ENCODE measurements at places on chromosomes 7 and 10.

- DNase-seq, result no peak
Measured at GRCh38 chr7:67698354-67698753, 701.7 kb downstream of the TYW1 start.

DNA sequence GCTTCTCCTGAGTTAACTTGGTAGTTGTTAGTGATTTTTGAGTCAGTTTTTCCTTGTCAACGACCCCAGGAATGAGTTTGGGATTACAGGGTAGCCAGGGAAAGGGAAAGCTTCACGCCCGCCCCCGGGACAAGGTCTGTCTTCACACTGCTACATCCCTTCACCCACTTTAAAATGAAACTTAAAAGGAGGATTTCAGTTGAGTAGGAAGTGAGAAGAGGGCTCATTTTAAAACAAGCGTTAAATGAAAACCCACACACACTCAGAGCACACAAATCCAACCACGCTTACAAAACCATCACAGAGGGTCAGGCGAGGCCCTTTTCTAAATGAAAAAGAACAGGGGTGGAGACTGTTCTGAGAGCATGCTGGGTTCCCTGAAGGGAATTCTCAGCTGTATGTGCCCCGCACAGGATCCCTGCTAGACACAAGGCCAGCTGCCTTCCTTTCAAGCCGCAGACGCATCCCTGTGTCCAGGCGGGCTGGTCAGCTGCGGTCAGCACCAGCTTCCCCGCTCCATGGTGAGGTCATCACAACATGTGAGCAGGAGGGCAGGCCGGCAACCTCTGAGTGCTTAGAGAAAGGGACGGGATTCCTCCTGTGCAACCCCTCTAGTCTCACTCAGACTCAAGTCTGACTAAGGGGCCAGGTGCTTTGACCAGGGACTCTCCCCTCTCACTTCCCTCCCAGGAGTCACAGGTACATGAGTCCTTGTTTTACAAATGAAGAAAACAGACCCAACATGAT, 111.8 kb downstream of the EGFR start:
- DNase-seq, result peak; percentile 96

DNA sequence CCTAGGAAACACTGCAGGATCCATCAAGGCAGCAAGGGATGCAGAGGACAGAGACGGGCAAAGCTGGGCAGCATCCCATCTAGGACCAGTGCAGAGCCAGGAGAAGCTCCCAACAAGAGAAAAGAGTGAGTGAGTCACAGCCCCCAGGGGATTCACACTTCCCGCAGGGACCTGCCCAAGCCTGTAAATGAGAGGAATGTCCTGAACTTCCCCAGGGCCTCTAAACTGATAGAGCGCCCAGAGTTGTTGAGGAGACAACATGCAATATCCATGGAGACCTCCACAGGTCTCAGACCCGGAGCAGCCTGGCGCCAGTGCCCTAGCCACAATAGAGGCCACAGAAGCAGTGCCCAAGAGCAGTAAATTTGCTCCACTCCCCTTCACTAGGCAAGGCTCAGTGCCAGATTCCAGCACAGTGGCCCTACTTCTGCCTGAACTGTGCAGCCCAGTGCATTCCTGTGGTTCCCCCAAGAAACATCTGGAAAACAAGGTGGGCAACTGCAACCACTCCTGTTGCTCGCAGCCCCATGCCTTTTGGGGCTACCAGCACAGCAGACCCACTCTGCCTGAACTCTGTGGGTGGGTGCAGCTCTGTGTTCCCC, 567.5 kb downstream of the POM121L12 start:
- no peak for DNase-seq

DNA sequence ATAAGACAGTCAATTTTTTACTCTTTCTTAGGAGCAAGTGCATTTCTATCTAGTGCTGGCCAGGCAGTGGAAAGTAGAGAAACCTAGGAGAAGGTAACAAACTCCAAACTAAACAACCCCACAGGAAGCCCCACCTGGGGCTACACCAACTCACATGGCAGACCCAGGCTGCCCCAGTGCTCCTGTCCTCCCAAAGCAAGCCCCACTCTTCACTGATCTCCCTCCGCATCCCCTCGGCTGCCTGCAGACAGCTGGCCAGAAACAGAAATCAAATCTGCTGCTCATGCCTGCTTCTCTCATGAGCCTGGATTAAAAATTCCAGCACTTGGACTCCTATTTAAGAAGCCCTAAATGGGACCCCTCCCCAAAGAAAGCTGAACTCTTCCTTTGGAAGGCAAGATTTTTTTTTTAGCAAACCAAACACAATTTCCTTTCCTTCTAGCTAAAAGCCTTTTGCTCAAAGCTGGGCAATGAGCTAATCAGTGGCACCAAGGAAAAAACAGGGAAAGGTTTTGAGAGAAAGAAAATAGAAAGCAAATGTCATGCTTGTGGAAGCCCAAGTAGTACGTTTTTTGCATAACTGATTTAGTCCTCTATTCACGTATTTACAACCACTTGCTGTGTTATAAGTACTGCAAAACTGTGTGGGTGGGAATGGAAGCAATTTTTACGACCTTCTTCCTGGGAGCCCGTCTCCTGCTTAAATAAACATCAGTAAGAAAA, 10.8 kb downstream of the PDE1C start:
- peak; percentile 33 for DNase-seq

DNA sequence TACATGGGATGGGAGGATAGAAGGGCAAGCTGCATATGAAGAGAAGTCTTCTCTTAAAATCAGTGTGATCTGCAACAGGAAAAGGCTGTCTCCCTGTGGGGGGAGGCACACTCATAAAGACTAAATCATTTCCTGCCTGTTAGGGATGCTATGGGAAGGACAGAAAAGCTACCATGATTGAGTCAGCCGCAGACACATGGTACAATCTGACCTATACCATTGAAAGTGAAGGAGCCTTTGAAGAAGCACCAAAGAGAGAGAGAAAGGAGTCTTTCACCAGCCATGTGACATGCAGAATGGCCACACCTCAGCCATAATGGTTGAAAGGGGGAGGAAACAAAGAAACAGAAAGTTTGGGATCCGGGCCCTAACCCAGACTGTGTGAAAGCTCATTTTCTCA, 29.1 kb downstream of the NUDCD3 start:
- peak; percentile 92 for DNase-seq

DNA sequence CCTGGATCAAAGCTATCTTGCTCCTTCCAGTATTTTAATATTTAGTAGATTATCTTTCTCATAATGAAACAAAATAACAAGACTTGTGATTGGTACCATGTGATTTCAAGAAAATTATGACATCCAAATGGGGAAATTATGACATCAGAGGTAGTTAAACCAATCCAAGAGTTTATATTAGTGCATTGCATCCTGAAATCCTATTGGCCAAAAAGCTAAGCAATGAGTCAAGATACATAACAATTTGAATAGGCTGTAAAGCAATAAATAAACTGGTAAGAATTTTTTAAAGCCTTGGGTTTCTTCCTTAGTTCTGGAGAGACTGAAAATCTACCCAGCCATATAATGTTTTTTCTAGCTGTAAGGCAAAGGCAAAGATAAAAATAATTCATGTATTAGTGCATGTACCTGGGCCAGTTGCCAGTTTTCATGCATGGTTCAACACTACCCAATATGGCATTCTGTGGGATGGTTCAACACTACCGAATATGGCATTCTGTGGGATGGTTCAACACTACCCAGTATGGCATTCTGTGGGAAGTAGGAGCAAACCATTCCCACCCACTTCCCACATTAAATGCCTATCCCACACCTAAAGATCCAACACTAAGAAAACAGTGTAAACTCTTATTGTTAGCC, at the start of gene RNF148:
Gene RNF148 (minus strand): TSS at position 51 of the 639 bp plus-strand sequence. CDS start 172 bp downstream, outside the sequence.
- no peak for DNase-seq

DNA sequence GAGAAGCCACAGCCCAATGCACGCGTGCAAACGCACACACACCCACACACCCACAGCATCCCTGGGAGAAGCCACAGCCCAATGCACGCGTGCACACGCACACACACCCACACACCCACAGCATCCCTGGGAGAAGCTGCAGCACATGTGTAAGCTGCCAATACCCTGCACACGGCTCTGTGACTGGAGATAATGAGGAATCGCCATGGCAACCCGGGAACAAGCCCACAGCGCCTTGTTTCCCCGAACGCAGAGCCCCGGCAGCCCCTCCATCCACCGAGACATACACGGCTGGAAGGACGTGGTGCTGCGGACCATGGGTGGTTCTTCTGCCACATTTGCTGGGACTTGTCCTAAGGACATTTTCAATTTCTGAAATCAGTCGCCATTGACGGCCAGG, 221.3 kb downstream of the PTPRN2 start:
- DNase-seq, result no peak

DNA sequence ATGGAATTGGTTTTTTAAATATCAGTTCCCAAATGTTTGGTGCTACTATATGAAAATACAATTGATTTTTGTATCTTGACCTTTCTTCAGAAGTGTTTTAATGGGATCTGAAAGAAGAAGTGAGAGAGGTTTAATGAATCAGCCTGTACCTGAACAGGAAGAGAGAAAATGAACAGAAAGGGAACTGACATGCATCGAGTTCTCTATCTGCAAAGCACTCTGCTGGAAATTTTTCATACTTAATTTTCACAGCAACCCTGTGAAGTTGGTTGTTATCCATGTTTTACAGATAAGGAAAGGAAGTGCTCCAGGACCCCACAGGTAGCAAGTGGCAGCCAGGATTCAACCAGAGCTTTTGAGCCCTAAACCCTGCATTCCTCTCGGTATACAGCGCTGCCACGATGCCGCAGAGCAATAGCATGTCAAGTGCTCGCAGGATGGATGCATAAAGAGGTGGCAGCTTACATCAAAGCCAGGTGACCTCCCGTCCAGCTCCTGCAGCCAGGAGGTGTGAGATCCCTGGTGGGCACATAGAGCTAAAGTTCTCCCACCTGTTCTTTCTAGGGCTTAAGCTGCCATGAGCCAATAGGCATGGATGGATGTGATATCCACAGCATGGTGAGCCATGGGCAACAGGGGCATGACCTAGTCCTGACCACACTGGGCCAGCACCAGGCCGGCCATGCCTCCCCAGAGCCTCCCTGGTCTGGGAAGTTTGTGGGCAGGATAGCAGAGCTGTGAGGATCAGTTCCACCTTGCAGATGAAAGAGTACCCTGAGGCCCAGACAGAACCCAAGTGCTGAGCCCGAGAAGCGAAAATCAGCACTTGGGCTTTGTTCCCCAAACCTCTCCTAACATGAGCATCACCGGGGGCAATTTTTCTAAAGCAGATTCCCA, 57.2 kb downstream of the CALML3 start:
- DNase-seq, result no peak

DNA sequence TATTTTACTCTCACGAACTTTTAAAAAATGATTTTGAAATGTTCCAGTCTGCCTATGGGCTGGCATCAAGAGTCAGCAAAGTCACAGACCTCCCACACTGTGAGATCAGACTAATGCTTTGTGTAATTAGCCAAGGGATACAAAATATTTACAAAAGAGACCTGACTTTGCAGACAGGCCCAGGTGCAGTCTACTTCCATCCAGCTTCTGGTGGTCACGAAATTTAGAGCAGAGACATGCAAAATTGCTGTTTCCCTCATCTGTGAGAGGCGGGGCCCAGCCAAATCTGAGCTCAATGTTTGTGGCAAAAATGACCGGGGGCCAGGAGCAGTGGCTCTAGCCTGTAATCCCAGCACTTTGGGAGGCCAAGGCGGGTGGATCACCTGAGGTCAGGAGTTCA, 82.5 kb upstream of the PITRM1 start:
- DNase-seq, result no peak

- no peak for DNase-seq
Measured at GRCh38 chr7:5635006-5635405, 146.5 kb downstream of the RNF216 start.

GRCh38 chr7:6590645-6591110, 857 bp downstream of the INTS15 start:
- no peak for DNase-seq

GRCh38 chr7:17408245-17408903, 109.9 kb downstream of the AHR start:
- DNase-seq, result peak; percentile 98

GRCh38 chr10:11795101-11795920, 27.8 kb upstream of the PROSER2 start:
- DNase-seq, result no peak

DNA sequence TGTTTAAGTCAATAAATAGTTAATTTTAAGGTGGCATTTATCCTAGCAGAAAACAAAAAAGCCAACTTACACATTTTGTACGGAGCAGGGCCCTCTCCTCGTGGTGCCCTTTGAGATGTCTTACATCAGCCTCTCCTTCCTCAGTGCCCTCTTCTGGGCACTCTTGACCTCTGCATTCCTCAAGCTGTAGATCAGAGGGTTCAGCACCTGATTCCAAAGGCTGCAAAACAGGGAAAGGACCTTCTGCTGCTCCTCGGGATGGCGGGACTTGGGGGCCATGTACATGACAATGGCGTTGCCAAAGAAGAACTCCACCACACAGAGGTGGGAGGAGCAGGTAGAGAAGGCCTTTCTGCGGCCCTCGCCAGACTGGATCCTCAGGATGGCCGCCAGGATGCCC, 4.6 kb upstream of the OR2A14 start:
- DNase-seq, result no peak

GRCh38 chr7:1886361-1887064, 216.4 kb downstream of the ELFN1 start:
- DNase-seq, result no peak

DNA sequence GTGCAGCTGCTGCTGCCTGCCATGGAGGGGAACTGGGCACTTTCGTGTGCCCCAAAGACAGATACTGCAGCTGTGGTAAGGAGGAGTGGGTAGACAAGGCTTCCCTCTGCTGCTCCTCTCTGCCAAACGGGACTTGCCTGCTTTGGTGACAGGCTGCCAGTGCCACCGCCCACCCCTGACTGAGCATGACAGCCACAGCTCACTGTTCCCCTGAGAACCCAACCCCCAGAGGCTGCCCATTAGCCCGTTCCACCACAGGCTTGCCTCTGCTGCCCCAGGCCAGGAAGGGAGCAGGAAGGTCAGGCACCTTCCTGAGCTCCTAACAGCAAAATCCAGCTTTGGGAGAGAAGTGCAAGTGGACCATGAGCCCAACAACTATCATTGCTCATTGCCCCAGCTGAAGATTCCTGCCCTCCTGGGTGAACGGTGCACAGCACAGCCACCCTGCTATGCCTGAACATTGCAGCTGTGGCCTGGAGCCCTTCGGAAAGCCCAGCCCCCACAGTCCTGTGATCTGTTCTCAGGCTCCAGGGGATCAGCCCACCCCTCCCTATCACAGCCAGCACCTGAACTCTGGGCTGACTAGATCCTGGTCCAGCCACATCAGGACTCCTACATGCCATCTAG, 58.7 kb upstream of the ANTXRL start:
- DNase-seq, result no peak

GRCh38 chr10:47287365-47287802, 12.6 kb upstream of the GDF10 start:
- DNase-seq, result no peak

- peak; percentile 62 for DNase-seq
Measured at GRCh38 chr10:100993986-100994708, 5.5 kb upstream of the LZTS2 start.

GRCh38 chr10:57699944-57700343, 567.8 kb downstream of the IPMK start:
- no peak for DNase-seq

Data from ELR (cell line).